Astrocyte (in vitro differentiated cells and primary cell): ENCODE measurements at places on chromosomes 5 and 9. TPM values are rescaled to one million over a fixed set of nuclear protein-coding genes. Genes with fewer than 3 reads are reported as not detected.

GRCh38 chr9:73152543-73152844 is 829 bp downstream of the ANXA1 start:
- peak overlapping the region; percentile 92 for H3K27ac ChIP-seq
- H3K4me1 ChIP-seq = peaks cover 47% of the 10 kb centered on the region
- H3K27me3 ChIP-seq = no peaks in the 10 kb centered on the region

DNA sequence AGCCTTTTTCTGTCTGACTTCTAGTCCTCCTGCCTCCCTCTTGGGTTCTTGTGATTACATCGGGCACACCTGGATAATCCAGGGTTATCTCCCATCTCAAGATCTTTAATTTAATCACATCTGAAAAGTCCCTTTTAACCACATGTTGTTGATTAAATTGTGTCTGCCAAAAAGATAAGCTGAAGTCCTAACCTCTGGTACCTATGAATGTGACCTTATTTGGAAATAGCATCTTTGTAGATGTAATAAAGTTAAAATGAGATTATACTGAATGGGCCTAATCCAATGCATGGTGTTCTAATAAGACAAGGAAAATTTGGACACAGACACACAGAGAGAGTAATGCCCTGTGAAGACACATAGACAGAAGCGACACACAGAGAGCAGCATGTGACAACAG is 232.4 kb downstream of the KCTD16 start:
- no peak overlapping the region for H3K27ac ChIP-seq
- H3K4me1 ChIP-seq = no peaks in the 10 kb centered on the region
- no peak overlapping the region for H3K4me3 ChIP-seq
- H3K27me3 ChIP-seq = no peaks in the 10 kb centered on the region

DNA sequence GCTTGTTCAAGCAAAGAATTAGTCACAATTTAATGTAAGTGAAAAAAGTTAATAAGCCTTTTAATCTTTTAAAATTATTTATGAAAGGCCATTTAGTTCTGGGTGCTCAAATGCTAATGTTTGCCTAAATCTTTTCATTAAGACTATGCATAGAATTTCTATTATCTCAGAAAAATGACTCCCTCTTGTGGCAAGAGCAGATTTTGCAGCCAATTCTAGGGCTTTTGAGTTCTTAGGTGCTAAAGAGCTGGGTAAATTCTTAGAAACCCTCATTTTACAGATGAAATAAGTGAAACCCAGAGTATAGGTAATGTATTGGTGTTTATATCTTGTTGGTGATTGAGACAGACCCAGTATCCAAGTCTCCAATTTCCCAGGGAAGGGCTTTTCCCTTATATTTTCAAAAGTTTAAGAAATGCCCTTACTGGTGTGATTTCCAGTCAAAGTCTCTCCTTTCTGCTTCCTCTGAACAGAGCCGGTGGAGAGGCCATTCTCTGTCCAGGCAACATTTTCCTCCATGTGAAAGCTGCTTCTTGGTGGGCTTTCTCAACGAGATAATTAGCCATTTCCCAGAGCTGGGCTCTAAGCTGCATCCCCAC is 24.1 kb upstream of the PCSK5 start:
- no peaks in the 10 kb centered on the region for H3K4me1 ChIP-seq
- DNase-seq = peak; percentile 28
- H3K27me3 ChIP-seq = no peaks in the 10 kb centered on the region
- H3K27ac ChIP-seq = no peak overlapping the region

DNA sequence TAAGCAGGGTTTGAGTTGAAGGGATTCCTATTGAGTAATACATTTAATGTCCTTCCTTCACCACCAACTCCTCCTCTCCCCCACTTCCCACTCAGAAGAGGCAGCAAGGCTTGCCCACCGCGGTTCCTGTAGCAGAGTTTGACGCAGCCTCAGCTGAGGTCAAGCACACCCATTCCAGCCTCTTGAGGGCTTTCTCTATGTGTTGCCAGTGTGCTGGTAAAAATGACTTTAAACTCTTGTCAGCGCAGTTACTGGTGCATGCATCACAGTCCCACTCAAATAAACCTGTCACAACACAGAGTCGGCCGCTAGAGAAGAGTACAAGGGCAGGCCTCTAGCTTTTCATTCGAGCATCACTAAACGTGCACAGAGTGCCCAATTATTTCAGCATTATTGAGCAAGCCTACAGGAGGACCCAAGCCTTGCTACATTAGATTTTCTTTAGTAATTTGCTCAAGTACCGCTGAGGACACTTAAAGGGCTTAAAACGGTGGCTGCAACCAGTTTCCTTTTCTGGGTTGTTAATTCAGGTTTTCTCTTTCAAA is 79.6 kb downstream of the TLE4 start:
- DNase-seq = peak; percentile 63
- H3K4me3 ChIP-seq = no peak overlapping the region
- H3K4me1 ChIP-seq = peaks cover 5% of the 10 kb centered on the region

- no peaks in the 10 kb centered on the region for H3K27me3 ChIP-seq
- no peak for DNase-seq
- no peak overlapping the region for H3K4me3 ChIP-seq
- peaks cover 16% of the 10 kb centered on the region for H3K4me1 ChIP-seq
- no peaks in the 10 kb centered on the region for H3K36me3 ChIP-seq
Observed at GRCh38 chr5:172939071-172939470, 20.2 kb upstream of the RPL26L1 start.

DNA sequence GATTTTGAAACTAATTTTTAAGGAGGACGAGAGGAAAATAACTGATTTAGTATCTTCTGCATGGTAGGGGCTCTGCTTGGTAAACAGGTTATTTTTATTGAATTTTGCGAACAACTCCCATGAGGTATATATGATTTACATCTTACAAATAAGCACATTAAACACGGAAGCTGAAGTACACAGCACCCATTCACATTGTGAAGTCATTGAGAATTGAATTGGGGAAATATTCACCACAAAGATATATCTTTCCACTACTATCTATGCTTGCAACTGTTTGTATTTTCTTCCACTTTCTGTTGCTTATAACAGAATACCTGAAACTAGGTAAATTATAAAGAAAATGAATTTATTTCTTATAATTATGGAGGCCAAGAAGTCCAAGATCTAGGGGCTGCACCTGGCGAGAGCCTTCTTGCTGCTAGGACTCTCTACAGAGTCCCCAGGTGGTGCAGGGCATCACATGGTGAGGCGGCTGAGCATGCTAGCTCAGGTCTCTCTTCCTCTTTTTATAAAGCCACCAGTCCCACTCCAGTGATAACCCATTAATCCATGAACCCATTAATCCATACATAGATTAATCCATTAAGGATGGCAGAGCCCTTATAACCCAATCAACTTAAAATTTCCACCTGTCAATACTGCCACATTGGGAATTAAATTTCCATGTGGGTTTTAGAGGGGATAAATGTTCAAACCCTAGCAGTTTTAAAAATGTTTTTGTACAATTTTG is 79.0 kb upstream of the ZNF608 start:
- no peak overlapping the region for H3K27ac ChIP-seq
- H3K27me3 ChIP-seq = no peaks in the 10 kb centered on the region
- peaks cover 5% of the 10 kb centered on the region for H3K4me1 ChIP-seq
- H3K36me3 ChIP-seq = no peaks in the 10 kb centered on the region

TBC1D13 gene
- 24.3 and 26.5 TPM in 2 replicates for total RNA-seq

POLR3G gene
- total RNA-seq = 6.3 and 7.8 TPM in 2 replicates
